Cerebellar nuclear complex (tissue), 1 donor: ENCODE measurements at places on chromosomes 2 and 18.

- peak; percentile 24 for DNase-seq
Observed at GRCh38 chr18:79167526-79168190, 98.5 kb downstream of the ATP9B start.

DNA sequence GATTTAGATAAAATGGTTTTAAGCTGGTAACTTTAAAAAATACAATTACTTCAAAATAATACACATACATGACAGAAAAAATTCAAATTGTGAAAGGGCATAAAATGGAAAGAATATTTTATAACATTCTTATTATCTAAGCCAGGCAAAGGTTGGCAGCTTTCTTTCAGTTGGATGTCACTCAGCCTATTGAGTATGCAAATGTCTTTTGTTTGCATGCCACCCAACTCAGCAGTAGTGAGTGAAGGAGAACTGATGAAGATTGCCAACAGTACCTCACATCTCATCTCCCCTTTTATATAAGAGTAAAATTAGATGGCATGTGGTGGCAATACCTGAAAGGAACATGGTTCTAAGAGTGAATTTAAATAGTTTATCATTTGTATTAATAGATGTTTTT, 24.8 kb downstream of the BMPR2 start:
- DNase-seq: no peak

DNA sequence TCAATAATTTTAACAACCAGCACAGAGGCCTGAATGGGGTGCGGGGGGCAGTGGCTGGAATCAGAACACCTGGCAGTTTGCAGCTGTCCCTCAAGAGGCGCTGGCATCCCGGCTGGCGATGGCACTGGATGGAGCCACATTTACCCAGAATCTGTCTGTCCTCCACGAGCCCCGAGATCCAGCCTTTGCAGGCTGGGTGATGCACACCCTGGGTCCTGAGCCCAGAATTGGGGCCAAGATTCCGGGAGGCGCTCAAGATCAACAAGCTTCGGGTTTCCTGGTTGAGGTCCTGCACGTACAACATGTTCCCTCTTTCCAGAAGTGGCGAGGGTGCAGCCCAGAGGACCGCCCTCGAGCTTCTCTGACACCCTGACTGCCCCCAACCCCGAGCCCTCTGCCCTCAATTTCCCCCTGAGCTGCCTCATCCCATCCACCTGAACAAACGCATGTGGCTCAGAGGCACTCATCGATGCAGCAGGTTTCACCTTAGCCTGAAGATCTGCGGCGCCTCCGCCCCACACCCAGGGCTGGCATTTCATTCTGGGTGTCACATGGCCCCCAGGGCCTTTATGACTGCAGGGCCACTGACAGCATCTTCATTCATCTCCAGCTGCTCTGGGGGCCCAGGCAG, 97.5 kb downstream of the TFCP2L1 start:
- no peak for DNase-seq

DNA sequence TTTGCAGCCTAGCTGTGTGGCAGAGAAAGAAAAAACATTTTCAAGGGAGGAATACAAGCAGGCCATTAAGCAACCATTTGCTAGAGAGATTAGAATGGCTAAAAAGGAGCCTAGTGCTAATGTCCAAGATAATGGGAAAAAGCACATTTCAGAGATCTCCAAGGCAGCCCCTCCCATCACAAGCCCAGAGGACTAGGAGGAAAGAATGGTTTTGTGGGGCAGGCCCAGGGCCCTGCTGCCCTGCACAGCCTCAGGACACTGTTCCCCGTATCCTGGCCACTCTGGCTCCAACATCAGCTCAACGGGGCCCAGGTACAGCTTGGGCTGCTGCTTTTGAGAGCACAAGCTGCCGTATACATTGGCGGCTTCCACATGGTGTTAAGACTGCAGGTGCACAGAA, 16.5 kb upstream of the GBX2 start:
- no peak for DNase-seq

DNA sequence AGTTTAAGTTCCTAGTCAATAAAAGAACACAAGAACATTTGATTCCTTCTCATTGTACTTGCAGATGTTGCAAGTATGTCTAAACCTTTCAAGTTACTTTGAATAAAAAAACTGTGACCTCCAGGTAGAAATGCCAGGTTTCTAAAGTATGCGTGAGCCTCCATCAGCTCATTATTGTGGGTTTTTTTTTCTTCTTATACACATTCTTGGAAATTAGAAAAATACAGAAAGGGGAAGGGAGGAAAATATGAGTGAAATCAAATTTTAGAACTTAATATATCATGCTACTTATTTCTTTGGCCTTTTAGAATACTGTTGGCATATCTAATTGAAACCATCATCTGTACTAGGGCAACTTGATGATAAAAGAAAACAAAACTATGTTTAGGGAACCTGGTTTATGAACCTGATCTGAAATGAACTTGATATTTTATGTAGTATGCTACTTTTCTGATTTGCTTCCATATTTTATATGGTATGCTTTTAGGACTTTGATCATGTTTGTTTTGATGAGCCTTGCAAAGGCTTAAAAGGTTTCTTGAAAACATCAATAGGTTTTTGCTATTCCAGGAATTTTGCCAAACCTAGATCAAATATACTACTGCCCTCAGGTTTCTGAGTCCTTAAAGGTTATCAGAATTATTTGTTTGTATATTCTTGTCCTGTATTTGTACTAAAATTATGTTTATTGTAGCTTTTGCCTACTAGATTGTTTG, 130.7 kb upstream of the MAP3K20 start:
- no peak for DNase-seq

- no peak for DNase-seq
Observed at GRCh38 chr2:208253600-208254117, 1.2 kb downstream of the IDH1 start.

DNA sequence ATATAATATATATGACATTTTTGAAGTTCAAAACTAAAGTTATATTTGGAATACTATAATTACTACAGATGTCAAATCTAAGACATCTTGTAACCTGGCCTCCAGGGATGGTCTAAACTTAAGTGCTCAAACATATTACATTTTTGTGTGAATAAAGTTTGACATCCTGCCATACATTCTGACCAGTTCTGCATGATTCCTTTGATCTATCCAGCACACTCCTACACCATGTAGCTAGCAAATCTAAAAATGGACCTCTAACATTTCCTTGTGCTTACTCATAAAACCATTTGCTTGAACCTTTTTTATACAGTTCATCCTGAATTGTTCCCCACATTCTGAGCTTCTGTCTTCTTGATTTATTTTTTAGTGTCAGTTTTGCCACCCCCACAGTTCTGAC, 294.3 kb upstream of the ZNF804A start:
- DNase-seq: no peak

GRCh38 chr2:55330541-55331297, 61.7 kb upstream of the MTIF2 start:
- no peak for DNase-seq

DNA sequence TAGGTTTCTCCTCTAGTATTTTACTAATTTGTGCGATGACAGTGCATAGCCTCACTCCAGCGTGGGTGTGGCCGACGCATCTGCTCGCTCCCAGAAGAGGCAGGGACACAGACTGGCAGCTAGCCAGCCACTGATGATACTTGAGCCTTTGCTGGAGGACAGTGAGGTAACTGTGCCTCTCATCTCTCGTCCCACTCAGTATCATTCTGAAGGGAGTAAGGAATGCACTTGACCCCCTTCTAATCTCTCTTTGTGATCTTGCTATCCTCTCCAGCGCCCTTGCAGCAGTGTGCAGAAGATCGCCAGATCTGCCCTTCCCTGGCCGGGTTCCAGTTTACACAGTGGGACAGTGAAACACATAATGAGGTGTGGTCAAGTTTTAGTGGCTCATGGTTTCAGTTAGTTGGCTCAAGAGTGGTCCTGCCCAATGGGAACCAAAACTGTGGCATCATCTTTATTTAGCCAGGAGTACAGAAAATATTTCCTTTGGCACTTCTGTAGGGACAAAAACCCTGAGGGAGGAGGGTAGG, 17.5 kb downstream of the NCAPH start:
- DNase-seq: no peak

GRCh38 chr2:145315053-145315452, 795.1 kb upstream of the ZEB2 start:
- DNase-seq: no peak

GRCh38 chr2:8694737-8695136, 12.9 kb downstream of the ID2 start:
- no peak for DNase-seq

- DNase-seq: no peak
Observed at GRCh38 chr2:51153236-51153635, 121.3 kb upstream of the NRXN1 start.

GRCh38 chr2:104734937-104735586, 118.9 kb upstream of the POU3F3 start:
- DNase-seq: no peak

DNA sequence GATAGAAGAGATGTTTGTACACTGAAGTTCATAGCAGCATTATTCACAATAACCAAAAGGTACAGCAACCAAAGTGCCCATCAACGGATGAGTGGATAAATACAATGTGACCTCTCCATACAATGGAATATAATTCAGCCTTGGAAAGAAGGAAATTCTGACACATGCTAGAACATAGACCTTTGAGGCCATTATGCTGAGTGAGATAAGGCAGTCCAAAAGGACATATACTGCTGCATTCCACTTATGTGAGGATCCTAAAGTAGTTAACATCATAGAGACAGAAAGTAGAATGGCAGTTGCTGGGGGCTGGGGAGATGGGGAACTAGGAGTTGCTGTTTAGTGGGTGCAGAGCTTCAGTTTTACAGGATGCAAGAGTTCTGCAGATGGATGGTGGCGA, 38.2 kb upstream of the GLI2 start:
- no peak for DNase-seq

DNA sequence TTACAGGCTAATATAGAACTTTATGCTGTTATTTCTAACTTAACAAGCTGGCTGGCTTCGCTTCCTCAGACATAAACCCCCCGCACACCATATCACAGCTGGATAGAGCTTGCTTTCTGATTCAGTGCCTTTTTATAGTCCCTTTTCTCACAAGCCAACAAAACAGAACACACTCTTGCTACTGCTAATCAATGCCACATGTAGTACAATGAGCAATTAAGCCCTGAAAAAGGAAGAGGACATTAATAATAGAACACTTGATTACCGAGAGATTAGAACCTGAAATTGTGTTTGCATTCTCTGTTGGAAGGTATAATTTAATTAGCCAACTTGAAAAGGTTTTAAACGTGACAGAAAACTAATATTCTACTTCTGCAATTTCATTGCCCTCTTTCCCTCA, 267.7 kb upstream of the CYRIA start:
- no peak for DNase-seq

DNA sequence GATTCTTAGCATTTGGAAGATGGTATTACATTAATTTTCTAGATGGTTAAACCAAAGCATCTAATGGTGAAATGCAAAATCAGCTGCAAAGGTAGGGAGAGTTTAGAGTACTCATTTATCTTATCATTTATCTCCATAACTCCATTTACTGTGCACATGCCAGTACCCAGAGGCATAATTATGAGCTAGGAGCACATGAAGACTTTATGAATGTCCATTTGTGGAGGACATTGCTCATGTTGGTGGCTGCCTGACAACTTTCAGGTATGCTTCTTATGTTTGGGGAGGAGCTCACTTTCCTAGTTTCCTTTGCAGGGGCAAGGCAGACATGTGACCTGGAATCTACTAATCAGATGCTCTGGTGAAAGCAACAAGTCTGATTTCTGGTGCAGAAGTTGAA, 134.0 kb downstream of the NRP2 start:
- no peak for DNase-seq

GRCh38 chr2:71566372-71566771, 113.0 kb downstream of the DYSF start:
- no peak for DNase-seq

GRCh38 chr2:229695961-229696360, 18.4 kb downstream of the DNER start:
- DNase-seq: no peak

- DNase-seq: no peak
Observed at GRCh38 chr2:219775506-219775905, 148.1 kb downstream of the SLC4A3 start.

GRCh38 chr2:187580462-187581124, 26.4 kb upstream of the TFPI start:
- DNase-seq: no peak

DNA sequence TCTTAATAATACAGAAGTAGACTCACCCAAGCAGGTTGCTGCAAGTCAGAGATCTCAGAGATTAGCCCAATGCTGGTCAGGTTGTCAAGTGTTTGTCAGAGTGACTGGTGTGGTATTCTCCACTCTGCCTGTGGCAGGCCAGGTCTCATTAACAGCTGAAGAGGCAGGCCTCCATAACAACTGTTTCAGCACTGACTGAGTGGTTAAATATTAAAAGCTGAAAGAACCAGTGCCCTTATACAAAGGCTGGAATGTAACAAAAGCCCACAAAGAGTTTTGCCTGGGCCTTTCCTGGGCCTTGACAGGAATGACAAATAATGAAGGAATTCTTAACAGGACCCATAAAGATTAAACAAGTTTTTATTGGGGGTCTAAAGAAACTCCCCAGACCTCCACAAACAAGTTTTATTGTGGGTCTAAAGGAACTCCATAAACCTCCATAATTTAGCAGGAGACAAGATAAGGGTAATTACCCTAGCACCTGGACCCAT, 26.8 kb downstream of the SULT1C2 start:
- DNase-seq: no peak

GRCh38 chr18:35811896-35812295, 160.6 kb upstream of the RMP24 start:
- no peak for DNase-seq

DNA sequence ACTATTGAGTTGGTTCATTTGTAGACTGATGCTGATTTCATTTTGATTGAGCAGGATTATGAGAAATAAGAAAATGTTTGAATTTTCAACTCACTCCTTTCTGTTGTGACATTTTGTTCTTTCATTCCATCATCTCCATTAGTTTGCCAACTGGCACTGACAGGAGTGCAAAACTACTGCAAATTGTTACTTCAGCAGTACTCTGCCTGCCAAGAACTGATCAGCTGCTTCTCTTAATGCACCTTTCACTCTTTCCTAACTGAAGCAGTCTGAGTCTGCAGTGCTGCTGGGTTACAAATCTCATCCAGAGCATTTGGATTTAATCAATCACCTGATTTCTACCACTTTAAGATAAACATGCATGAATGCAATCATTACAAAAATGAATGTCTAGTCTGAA, 70.9 kb downstream of the TMEFF2 start:
- DNase-seq: no peak

- no peak for DNase-seq
Observed at GRCh38 chr2:226529556-226529955, 270.1 kb downstream of the IRS1 start.

GRCh38 chr2:190250421-190250820, 69.2 kb downstream of the HIBCH start:
- DNase-seq: no peak

DNA sequence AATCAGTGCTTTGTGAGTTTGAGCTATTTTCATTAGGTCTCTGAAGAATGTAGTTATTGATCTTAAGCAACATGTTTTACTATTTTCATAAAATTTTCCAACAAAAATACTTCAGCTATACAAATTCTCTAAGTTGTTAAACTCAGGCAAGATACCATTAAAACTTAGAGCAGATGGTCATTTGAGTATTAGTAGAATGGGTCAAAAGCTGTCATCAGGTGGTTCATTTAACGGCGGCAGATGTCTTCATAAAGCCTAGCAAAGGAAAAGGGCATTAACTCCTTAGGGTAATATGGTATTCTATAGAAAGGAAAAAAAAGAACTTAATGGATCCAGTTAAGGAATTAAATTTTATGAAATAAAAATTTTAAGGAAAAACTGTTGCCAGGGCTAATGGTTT, 19.2 kb downstream of the MIB1 start:
- DNase-seq: no peak
